ENCODE measurements at places on chromosomes 11 and 22.

GRCh38 chr11:27380771-27381170 is 17.8 kb upstream of the CCDC34 start:
- H3K27me3 ChIP-seq = no peaks in the 10 kb centered on the region
- H3K4me3 ChIP-seq = no peak overlapping the region
- no peaks in the 10 kb centered on the region for H3K4me1 ChIP-seq
- H3K27ac ChIP-seq = no peak overlapping the region

DNA sequence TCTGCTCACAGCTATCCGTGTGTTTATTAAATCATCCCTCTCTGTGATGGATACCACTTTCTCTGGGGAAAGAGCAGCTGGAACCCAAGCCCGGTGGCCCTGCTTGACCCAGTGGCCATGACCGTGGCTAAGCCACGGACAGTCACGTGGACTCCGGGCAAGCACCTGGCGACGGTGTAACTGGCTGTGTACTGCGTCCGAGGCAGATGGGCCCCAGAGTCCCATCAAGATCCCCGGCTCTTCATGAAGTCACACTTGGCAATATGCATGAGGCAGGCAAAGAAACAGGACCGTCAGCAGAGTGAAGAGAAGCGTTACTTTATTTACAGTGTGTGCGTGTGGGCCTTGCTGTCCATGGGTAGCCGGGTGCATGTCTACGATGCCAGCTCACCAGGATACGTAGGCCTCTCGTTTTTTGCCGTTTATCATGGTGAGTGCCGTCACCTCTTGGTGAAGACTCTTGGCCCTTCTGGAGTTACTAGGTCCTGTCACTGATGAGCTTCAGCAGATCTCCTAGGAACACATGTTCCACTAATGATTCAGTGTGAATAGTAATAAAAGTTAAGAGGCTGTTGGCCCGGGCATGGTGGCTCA is 366.3 kb downstream of the TBC1D22A start:
- no peaks in the 10 kb centered on the region for H3K4me1 ChIP-seq
- no peak overlapping the region for H3K4me3 ChIP-seq
- H3K27me3 ChIP-seq = no peaks in the 10 kb centered on the region
- no peaks in the 10 kb centered on the region for H3K36me3 ChIP-seq

- no peaks in the 10 kb centered on the region for H3K4me1 ChIP-seq
- H3K27ac ChIP-seq = no peak overlapping the region
- H3K4me3 ChIP-seq = no peak overlapping the region
- no peaks in the 10 kb centered on the region for H3K27me3 ChIP-seq
- H3K36me3 ChIP-seq = peaks cover 9% of the 10 kb centered on the region
Observed at GRCh38 chr11:65773784-65774411, 6.9 kb downstream of the AP5B1 start.

DNA sequence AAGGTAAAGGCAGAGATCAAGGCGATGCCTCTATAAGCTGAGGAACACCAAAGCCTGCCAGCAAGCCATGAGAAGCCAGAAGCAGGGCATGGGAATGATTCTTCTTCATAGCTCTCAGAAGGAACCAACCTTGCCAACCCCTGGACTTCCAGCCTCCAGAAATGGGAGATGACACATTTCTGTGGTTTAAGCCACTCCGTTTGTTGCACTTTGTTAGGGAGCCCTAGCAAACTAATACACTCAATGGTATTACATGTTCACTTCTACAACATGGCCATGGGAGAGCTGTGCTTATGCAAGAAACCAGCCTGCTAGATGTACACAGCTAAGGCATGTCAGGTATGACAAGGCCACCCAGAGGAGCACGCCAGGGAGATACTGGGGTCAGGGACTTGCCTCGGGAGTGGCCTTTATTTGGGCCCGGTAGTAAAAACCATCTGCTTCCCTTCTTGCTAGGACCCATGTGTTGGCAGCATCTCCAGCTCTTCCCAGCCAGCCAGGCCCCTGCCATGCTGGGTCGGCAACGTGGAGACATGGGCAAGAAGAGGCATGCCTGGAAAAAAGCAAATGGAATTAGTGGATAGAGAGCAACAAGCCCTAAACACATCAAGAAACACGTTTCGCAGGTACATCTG is 3.6 kb downstream of the C11orf16 start:
- H3K36me3 ChIP-seq = peaks cover 6% of the 10 kb centered on the region
- no peak for DNase-seq
- no peak overlapping the region for H3K4me3 ChIP-seq
- no peaks in the 10 kb centered on the region for H3K27me3 ChIP-seq

GRCh38 chr11:44509296-44509695 is 56.2 kb upstream of the CD82 start:
- H3K4me3 ChIP-seq = no peak overlapping the region
- H3K36me3 ChIP-seq = no peaks in the 10 kb centered on the region
- DNase-seq = no peak
- peaks cover 21% of the 10 kb centered on the region for H3K27me3 ChIP-seq

DNA sequence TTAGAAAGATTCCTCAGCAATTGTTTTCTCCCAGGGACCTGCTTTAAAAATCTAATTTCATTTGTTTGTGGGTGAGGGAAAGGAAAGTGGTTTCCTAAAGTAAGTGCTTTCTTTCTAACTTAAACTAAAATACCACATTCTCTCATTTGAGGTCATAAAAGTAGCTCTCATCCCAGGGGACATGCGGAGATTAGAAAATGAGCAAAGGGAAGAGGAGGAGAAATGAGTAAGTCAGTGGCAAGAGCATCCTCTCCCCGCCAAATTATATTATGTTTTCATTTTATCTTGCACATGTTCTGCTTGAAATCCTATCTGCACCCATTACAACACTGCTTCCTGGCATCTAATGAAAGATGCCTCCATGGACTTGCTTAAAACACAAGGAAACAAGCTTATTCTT is 191.4 kb downstream of the ARHGAP42 start:
- H3K27me3 ChIP-seq = no peaks in the 10 kb centered on the region
- no peak for DNase-seq
- no peak overlapping the region for H3K4me3 ChIP-seq
- no peaks in the 10 kb centered on the region for H3K36me3 ChIP-seq
- no peaks in the 10 kb centered on the region for H3K4me1 ChIP-seq
- peak overlapping the region; percentile 72 for H3K27ac ChIP-seq

DNA sequence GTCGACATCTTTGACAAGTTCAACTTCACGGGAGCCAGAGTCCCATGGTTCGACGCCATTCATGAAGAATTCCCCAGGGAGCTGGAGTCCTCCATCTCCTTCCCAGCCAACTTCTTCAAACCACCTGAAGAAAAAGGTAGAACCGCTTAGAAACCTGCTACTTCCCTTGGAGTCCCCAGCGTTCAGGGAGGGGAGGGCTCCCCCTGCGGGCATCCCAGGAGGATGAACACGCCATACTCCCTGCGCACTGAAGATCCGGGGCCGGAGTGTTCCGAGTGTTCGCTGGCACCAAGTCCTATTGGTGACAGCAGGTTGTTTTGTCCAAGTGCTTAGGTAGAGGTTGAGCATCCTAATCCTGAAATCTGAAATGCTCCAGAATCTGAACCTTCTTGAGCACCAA is 51.7 kb upstream of the PRODH start:
- H3K36me3 ChIP-seq = no peaks in the 10 kb centered on the region
- peaks cover 27% of the 10 kb centered on the region for H3K27me3 ChIP-seq
- no peak for DNase-seq
- no peaks in the 10 kb centered on the region for H3K4me1 ChIP-seq
- H3K4me3 ChIP-seq = no peak overlapping the region

DNA sequence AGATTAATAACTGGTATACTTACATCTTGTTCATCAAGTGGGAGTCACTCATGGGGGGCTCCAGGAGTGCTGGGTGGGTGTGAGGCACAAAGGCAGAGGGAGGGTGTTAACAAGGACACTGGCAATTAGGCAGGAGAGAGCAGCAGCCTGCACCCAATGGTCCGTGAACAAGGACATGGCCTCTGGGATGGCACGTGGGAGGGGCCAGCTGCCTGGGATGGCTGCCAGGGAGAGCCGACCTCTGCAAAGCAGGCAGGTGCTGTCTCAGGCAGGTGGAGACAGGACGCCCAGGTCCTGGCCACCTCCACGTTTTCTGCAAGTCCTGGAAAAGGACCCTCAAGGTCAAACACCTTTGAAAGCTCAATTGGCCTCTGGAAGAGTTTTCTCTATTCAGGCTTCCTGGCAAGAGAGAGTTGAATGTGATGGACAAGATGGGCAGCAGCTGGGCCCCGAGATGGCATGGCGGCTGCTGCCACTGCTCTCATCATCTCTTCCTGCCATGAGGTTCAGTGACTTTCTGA is 257.1 kb downstream of the BUD13 start:
- H3K27ac ChIP-seq = no peak overlapping the region
- peaks cover 10% of the 10 kb centered on the region for H3K27me3 ChIP-seq
- no peaks in the 10 kb centered on the region for H3K4me1 ChIP-seq
- DNase-seq = peak; percentile 43

DNA sequence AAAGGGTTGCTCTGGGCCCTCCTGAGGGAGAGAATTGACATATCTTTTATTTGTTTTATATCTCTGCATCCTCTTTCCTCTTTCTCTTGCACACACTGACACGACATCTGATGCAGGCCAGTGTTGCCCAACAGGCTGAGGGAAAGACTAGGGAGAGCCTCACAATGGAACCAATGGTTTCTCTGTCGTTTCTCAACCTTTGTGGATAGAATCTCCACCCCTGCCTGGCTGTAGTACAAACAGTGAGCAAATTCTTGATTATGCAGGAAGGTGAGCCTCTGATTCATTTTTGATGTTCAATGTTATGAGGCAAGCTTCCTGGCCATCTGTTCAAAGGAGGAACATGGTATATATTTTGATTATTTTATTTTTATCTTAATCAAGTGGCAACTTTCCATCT is 49.8 kb upstream of the PLET1 start:
- H3K27me3 ChIP-seq = no peaks in the 10 kb centered on the region
- H3K36me3 ChIP-seq = no peaks in the 10 kb centered on the region
- no peak overlapping the region for H3K27ac ChIP-seq
- no peak for DNase-seq

- H3K4me3 ChIP-seq = no peak overlapping the region
- H3K27me3 ChIP-seq = no peaks in the 10 kb centered on the region
- H3K36me3 ChIP-seq = no peaks in the 10 kb centered on the region
Observed at GRCh38 chr22:22058633-22059290, 76.2 kb upstream of the TOP3B start.

GRCh38 chr11:27012234-27012921 is 18.5 kb downstream of the FIBIN start:
- no peaks in the 10 kb centered on the region for H3K27me3 ChIP-seq
- DNase-seq = no peak
- H3K27ac ChIP-seq = peak overlapping the region; percentile 54
- no peaks in the 10 kb centered on the region for H3K4me1 ChIP-seq

DNA sequence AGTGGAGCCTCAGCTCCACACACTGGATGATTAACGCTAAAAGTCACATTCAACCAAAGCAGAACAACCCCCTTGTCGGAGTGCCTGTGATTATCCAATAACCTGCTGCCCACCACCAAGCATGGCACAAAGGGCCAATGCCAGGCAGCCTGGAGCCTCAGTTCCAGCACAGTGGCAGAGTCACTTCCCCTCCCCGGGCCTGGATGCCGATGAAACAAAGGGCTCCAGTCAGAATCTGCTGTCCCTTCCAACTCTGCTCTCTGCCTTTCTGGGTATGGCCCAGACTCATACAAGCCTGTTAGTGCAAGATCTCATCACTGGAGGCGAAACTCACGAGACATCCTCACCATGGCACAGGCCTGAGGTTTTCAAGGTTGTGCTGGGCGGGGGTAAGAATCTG is 52.1 kb downstream of the CLTCL1 start:
- no peaks in the 10 kb centered on the region for H3K4me1 ChIP-seq
- H3K36me3 ChIP-seq = peaks cover 8% of the 10 kb centered on the region
- H3K4me3 ChIP-seq = no peak overlapping the region
- no peak overlapping the region for H3K27ac ChIP-seq
- DNase-seq = no peak
- H3K27me3 ChIP-seq = no peaks in the 10 kb centered on the region

DNA sequence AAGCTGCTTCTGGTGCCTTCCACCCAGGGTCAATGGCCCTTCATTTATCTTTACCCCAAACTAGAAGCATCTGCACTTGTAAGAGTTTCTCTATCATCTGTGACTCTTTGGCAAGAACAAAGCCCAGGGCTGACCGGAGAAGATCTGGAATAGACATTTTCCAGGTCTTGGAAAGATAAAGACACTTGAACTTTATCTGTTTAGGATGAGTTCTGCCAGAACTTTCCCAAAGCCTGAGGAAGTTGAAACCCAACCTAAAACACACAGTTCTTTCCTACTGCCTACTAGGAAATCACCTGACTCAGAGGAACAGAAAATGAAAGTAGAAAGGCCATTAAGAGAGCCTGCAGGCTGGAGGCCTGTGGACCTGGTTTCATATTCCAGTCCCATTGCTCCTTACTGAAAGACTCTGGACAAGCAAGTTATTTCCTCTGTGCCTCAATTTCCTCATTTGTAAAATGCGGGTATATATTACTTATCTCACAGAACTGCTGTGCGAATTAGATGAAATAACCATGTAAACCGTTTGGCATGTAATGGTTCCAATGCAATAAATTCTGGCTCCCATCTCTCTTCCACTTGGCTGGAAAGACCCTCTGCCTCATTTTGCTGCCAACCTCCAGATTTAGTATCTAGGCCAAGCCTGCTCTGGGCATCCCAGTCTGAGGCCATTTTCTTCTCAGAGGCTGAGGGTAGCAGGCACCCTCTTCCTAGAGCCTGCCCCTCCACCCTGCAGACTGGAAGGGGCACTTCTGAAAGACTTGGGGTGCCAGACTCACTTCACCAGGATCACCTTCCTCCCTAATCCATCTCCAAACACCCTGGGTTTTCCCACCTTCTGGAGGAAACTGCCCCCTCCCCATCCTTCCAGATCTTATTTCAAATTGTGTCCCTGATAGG is 1.2 kb downstream of the UBE2L6 start:
- no peaks in the 10 kb centered on the region for H3K36me3 ChIP-seq
- H3K27ac ChIP-seq = peak overlapping the region; percentile 67
- peaks cover 3% of the 10 kb centered on the region for H3K4me1 ChIP-seq
- no peaks in the 10 kb centered on the region for H3K27me3 ChIP-seq
- peak overlapping the region; percentile 83 for H3K4me3 ChIP-seq

DNA sequence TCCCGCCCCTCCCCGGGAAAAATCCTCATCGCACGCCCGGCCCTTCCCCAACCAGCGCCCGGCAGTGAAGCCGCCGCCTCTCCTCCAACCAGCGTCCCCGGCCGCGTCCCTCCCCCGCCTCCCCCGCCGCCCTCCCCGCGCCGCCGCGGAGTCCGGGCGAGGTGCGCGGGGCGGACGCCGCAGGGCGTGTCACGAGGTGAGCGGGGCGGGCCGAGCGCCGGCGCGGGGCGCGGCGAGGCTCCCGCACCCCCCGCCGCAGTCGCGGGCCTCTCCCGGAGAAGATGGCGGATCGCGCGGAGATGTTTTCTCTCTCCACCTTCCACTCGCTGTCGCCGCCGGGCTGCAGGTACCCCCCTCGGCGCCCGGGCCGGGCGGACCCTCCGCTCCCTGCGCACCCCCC is at the start of gene MAPK8IP2:
Gene MAPK8IP2, plus strand, starts transcription at position 256 of the 400 bp plus-strand sequence. Its CDS starts 26 bp downstream, at position 282.
- H3K36me3 ChIP-seq = peaks cover 6% of the 10 kb centered on the region
- peaks cover 5% of the 10 kb centered on the region for H3K27me3 ChIP-seq
- DNase-seq = no peak
- no peaks in the 10 kb centered on the region for H3K4me1 ChIP-seq
- peak within 1 kb of the TSS; percentile 25 for H3K4me3 ChIP-seq

GRCh38 chr11:46380340-46381047 is 975 bp upstream of the MDK start:
- H3K4me1 ChIP-seq = peaks cover 5% of the 10 kb centered on the region
- peaks cover 45% of the 10 kb centered on the region for H3K27me3 ChIP-seq
- H3K27ac ChIP-seq = peak overlapping the region; percentile 33
- DNase-seq = peak; percentile 80
- peak overlapping the region; percentile 72 for H3K4me3 ChIP-seq

GRCh38 chr11:32829157-32829679 is 509 bp upstream of the PRRG4 start:
- peaks cover 13% of the 10 kb centered on the region for H3K27me3 ChIP-seq
- H3K27ac ChIP-seq = no peak overlapping the region
- peak overlapping the region; percentile 48 for H3K4me3 ChIP-seq

- H3K27ac ChIP-seq = peak overlapping the region; percentile 62
- no peak overlapping the region for H3K4me3 ChIP-seq
- H3K27me3 ChIP-seq = no peaks in the 10 kb centered on the region
- peak; percentile 71 for DNase-seq
Observed at GRCh38 chr22:17891481-17892167, 117.4 kb upstream of the BID start.

All from tibial artery (tissue), 4 donors.